Mesothelial cell of epicardium (in vitro differentiated cells): ENCODE measurements at places on chromosomes 2 and 18. TPM values are rescaled to one million over a fixed set of nuclear protein-coding genes. Genes with fewer than 3 reads are reported as not detected.

GRCh38 chr2:67066782-67067181 lies 330.4 kb upstream of the ETAA1 start:
- H3K36me3 ChIP-seq: peaks cover 5% of the 10 kb centered on the region
- H3K27me3 ChIP-seq: no peaks in the 10 kb centered on the region
- DNase-seq: no peak
- no peak overlapping the region for H3K4me3 ChIP-seq
- peaks cover 22% of the 10 kb centered on the region for H3K4me1 ChIP-seq
- no peak overlapping the region for H3K27ac ChIP-seq

GRCh38 chr2:73931531-73932500 lies 5.1 kb downstream of the DGUOK start:
- H3K27ac ChIP-seq: peak overlapping the region; percentile 1
- no peak overlapping the region for H3K4me3 ChIP-seq
- no peaks in the 10 kb centered on the region for H3K27me3 ChIP-seq
- no peak for DNase-seq
- peaks cover 27% of the 10 kb centered on the region for H3K4me1 ChIP-seq

The NMS gene
- total RNA-seq: not detected in 3 replicates

GRCh38 chr2:219252900-219253752 lies at the start of gene TUBA4B:
Gene TUBA4B, plus strand, starts transcription at chr2:219253243. Its CDS starts 165 bp downstream, at chr2:219253408.
- peaks cover 67% of the 10 kb centered on the region for H3K27me3 ChIP-seq
- H3K4me1 ChIP-seq: peaks cover 28% of the 10 kb centered on the region
- H3K36me3 ChIP-seq: no peaks in the 10 kb centered on the region
- H3K4me3 ChIP-seq: peak within 1 kb of the TSS; percentile 57
- H3K27ac ChIP-seq: no peak within 1 kb of the TSS
- no peak for DNase-seq

DNA sequence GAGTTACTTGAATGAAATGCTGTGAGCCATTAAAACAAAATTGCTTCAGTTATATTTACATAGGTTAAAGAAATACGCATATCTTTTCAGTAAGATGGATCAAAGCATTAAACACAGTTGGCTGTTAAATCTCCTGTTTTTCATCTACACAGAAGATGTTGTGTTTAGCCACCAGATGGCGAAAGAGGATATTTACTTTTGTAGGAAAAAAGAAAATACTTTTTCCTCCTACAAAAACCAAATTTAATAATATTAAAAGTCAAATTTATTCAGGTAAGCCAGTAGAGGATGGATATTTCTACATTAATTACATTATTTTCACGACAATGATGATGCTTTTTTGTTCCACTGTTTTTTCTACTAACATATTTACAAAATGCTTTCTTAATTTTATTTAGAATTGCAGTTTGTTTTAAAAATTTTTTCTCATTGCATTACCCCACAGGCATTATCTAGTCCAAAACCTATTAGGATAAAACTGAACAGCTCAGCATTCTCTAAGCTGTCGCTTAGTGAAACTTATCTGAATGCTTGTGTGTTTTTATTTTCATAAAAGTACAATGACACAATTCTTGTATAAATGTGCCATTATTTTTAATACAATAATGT lies 173.7 kb downstream of the ASXL3 start:
- H3K27me3 ChIP-seq: no peaks in the 10 kb centered on the region
- peaks cover 32% of the 10 kb centered on the region for H3K4me1 ChIP-seq
- no peak for DNase-seq
- H3K36me3 ChIP-seq: no peaks in the 10 kb centered on the region

The DBI gene
- total RNA-seq: 38.9 to 44.9 TPM (median 43.3 TPM) in 3 replicates

GRCh38 chr2:67650291-67651133 lies 253.4 kb downstream of the ETAA1 start:
- H3K27me3 ChIP-seq: no peaks in the 10 kb centered on the region
- H3K36me3 ChIP-seq: peaks cover 9% of the 10 kb centered on the region
- H3K4me1 ChIP-seq: peaks cover 41% of the 10 kb centered on the region
- peak; percentile 89 for DNase-seq

The CCDC141 gene
- 1.0 to 1.2 TPM (median 1.1 TPM) in 3 replicates for total RNA-seq

The ASB18 gene
- total RNA-seq: not detected in 3 replicates

DNA sequence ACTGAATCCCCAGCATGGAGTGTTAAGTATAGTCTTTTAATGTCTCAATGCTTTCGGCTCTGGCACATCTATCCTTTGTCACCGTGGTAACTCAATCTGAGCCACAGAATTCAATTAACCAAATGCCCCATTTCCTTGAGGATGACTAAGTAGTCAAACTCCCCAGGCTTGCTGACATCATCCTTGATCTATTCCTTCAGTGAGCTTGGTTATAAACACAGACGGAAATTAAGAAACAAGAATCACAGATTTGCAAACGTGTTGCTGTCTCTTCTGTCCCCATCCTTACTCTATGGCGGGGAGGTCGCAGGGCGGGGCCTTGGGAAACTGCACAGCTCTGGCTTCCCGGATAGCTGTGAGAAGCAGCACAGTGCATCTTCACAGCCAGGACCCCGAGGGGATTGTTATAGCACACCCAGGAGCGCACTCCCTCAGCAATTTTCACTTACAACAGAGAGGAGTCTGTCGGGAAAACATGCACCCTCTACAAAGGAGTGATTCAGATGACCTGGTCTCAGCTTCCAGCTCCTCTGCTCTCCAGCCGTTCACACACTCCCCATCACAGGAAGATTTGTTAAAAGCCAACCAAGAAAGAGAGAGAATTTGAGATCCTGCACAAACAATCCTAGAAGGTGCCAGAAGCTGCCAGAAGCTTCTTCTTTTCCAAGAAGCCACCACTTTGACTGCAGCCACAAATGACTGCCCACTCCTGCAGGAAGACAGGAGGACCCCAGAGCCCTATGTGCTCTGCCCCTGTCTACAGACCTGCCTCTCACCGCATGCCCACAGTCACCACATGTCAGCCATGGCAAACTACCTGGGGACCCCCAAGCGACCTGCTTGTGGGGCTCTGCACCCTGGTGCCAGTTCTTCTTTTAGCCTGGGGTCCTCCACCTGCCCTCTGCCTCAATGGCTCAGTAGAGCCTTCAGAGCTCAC lies 44.9 kb upstream of the YWHAQ start:
- no peak overlapping the region for H3K4me3 ChIP-seq
- H3K4me1 ChIP-seq: peaks cover 6% of the 10 kb centered on the region
- no peaks in the 10 kb centered on the region for H3K36me3 ChIP-seq
- H3K27me3 ChIP-seq: peaks cover 9% of the 10 kb centered on the region
- no peak for DNase-seq
- no peak overlapping the region for H3K27ac ChIP-seq

The PLGLB2 gene
- total RNA-seq: 7.4 to 8.1 TPM (median 7.5 TPM) in 3 replicates

The UNC80 gene
- total RNA-seq: 0.38 to 0.59 TPM (median 0.55 TPM) in 3 replicates

- peaks cover 22% of the 10 kb centered on the region for H3K36me3 ChIP-seq
- no peak for DNase-seq
- H3K4me3 ChIP-seq: no peak overlapping the region
- H3K4me1 ChIP-seq: peaks cover 28% of the 10 kb centered on the region
- H3K27ac ChIP-seq: peak overlapping the region; percentile 51
- H3K27me3 ChIP-seq: no peaks in the 10 kb centered on the region
Measured at GRCh38 chr2:28327956-28328922, 64.4 kb upstream of the FOSL2 start.

DNA sequence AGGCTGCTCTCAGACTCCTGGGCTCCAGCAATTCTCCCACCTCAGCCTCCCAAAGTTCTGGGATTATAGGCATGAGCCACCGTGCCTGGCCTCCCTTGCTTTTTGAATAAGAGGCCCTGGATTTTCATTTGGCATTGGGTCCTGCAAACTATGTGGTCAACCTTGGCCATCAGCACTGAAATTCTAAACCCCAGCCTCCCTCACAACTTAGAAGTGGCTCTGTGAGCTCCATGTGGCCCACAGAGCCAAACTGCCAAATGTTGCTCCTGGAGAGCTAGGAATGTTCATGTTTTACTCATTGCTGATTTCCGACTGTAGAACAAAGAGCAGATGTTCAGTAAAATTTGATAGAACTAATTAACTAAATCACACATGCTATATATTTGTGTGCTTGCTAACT lies 210.6 kb upstream of the AGAP1 start:
- no peak overlapping the region for H3K27ac ChIP-seq
- H3K4me1 ChIP-seq: peaks cover 4% of the 10 kb centered on the region
- H3K27me3 ChIP-seq: peaks cover 14% of the 10 kb centered on the region
- no peaks in the 10 kb centered on the region for H3K36me3 ChIP-seq
- H3K4me3 ChIP-seq: no peak overlapping the region
- DNase-seq: no peak

The IL1R1 gene
- total RNA-seq: 10.8 to 13.6 TPM (median 13.3 TPM) in 3 replicates
